HTR-8/SVneo (cell line): ENCODE measurements at places on chromosomes 2 and 18.

DNA sequence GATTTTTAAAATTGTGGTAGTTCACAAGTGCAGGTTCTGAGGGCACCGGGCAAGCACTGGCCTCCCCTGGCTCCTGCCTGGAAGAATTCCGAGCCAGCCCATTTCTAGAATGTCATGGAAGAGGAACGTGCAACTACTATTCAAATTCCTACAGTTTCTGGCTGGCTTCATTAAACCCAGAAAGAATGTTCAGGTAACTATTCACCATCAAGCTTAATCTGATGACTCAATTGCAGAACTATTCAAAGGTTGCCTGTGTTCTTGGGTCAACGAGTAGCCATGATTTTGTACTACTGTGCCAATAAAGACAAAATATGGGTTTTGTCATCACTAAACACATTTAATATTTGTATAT, 14.3 kb upstream of the MFF start:
- no peak for DNase-seq

- DNase-seq: no peak
Measured at GRCh38 chr2:200449149-200449548, 60.7 kb downstream of the KCTD18 start.

DNA sequence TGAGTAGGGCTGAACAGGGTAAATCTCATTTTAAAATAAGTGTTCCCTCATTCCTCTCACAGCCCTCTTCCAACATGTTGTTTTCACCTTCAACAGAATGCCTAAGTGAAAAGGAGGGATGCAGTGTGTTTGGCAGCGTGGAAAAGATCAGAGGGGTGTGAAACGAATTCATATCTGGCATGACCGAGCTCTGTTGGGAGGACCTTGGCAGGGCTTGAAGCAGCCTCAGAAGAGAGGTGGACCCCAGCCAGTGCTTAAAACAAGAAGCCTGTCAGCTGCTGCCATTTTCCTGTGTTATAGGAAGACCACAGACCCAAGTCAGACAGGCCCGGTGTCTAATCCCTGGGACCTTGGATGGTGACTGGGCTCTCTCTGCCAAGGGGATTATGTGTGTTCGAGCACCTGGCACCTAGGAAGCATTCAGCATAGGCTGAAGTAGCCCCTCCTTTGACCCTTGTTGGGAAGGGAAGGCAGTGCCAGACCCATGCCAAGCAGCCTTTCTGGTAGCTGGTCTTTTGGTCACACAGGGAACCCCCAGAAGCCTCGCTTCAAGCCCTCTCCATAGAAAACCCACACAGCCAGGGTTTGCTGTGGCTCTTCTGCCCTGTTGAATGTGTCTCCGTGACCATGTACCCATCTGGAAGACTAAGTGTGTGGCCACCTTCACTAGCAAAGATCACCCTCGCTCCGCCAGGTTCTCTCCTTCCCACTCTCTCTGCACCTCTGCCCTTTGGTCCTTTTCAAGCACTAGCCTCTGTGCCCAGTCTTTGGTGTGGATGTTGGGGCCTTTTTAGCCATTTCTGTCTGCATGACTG, 87.5 kb upstream of the ST3GAL5 start:
- DNase-seq: no peak

DNA sequence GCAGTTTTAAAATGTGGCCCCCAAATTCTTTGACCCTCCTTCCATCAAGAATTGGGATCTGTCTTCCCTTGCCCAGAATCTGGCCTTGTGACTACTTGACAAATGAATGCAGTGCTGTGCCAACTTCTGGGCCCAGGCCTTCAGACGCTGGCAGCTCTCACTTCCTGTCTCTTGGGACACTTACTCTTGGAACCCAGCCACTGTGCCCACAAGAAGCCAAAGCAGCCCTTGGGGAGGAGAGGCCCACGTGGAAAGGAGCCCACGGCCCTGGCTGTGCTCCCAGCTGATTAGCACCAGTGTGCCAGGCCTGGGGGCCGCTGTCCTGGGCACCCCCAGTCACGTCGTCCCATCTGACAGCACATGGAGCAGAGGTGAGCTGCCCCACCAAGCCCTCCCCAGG, 56.6 kb downstream of the RPL37A start:
- peak; percentile 35 for DNase-seq

DNA sequence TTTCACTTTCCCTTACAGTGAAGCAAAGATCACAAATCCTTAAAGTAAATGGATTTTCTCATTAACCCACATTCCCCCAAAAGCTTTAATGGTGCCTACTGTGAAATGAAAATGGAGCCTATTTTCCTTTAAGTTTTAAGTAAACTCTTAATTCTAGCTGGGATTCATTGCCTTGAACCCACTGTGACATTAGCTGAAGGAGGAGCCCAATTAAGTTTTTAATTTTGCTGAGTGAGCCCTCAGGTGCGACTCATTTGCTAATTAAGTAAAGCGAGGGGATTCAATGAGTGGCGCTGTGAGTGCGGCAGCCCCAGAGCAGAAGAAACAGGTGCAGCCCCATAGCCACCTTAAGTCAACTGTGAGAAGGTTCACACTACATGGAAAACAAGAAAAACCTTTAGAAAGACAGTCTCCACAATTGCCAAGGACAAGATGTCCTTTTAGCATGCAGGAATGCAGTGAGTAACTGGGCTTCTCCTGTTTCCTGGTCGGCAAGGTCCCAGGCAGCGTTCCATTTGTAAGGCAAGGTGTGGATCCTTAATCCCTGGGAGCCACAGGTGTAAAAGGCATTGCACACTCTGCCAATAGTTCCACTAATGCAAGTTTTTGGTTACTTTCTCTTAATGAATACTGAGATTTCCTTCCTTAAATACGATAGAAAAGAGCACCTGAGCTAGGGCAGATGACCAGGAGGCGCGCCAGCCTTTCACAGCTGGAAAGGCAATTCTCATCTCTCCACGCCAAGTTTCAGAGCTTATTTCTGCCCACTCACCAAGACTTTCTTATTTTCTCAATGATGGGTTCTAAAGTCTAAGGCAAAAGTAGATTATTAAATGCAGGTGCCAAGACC, 87.7 kb downstream of the TMEM18 start:
- DNase-seq: no peak

- DNase-seq: no peak
Measured at GRCh38 chr2:25085761-25086560, 44.1 kb downstream of the EFR3B start.

DNA sequence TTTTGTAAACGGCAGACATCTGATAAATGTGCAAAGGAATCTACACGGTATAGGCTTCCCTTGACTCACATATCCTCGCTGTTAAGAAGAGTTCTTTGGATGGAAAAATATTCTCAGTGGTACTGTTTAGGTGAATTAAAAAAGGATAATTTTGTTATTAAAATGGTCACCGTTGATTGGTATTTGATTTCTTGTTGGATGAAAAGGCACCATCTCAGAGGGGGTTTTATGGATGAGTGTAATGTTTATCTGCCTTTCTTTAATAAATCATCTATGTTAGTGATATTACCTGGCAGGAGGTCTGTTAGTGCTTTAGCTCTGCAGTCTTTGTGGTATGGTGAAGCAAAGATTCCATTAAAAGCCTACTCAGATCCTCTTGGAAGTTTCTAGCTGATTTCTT, 92.3 kb downstream of the MGAT5 start:
- no peak for DNase-seq

GRCh38 chr2:182649316-182649715, 66.7 kb upstream of the DNAJC10 start:
- DNase-seq: no peak

GRCh38 chr18:3511980-3512379, 62.0 kb downstream of the TGIF1 start:
- peak; percentile 56 for DNase-seq

GRCh38 chr2:83594241-83595120, 864.6 kb downstream of the SUCLG1 start:
- DNase-seq: no peak

DNA sequence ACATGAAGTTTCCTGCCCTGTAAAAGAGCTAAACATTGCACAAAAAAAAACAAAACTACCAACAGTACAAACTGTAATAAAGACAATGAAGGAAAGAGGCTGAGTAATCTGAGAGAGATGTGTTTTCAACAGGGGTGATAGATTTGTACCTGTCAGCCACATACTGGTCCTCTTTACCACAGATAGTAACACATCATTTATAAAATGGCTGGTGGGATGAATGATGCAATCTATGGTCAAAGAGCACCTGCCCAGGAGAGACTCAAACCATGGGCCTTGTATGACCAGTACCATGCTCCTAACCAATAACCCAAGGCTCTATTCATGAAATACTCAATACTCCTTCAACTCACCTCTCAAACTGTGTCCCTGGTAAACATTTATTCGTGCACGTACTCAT, 4.5 kb downstream of the SUCLG1 start:
- no peak for DNase-seq

GRCh38 chr2:134836986-134837385, 1.4 kb upstream of the ACMSD start:
- no peak for DNase-seq

GRCh38 chr18:26706911-26707351, 158.6 kb downstream of the AQP4 start:
- DNase-seq: no peak

DNA sequence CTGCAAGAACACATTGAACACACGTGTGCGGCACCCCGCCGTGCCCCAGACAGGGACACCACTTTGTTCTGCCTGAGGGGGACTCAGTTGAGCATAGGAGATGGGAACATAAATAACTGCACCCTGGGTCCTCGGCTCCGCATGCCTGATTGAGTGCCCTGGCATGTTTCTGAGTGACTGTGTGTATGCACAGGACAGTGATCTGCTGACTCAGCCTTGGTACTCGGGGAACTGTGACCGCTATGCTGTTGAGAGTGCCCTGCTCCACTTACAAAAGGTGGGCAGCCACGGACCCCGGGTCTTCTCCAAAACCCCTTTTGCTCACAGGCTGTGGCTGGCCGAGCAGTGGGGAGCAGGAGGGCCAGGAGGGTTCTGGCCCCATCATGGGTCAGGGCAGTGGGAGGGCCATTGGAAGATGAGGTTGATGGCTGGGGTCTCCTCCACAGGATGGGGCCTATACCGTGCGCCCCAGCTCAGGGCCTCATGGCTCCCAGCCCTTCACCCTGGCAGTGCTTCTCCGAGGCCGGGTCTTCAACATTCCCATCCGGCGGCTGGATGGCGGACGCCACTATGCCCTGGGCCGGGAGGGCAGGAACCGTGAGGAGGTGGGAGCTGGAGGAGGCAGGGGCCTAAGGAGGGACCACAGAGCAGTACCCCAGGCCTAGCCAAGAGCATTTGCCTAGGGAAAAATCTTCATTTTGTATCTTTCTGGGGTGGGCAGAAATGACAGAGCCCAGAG, 16.9 kb downstream of the SH2D6 start:
- no peak for DNase-seq

DNA sequence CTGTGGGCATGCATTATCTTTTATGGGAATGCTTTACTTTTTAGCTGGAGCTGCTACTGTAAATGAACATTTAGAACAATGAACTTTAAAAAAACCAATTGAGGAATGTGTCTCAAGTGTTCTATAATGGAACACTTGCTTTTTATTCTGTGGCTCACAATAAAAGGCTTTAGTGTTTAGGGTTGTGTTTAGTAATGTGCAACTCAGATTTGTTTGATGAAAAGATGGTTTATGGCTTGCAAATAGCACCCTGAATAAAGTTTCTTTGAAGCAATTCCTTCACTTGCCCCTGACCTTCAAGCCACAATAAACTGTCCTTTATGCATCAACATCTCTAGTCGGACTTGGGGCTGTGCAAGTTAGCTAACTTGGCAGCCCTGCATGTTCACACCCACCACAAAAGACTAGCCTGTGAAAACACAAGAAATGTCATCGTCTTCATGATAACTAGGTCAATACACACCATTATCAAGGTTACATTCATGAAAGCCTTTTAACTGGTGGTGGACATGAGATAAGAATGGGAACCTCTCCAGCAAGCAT, 98.7 kb downstream of the MYO1B start:
- no peak for DNase-seq

- no peak for DNase-seq
Measured at GRCh38 chr18:23059541-23060465, 75.5 kb upstream of the CABLES1 start.

GRCh38 chr2:133716166-133716565, 147.9 kb upstream of the NCKAP5 start:
- no peak for DNase-seq

- DNase-seq: no peak
Measured at GRCh38 chr2:132414081-132414480, 2.5 kb upstream of the GPR39 start.

- no peak for DNase-seq
Measured at GRCh38 chr2:240956935-240957655, 41.3 kb upstream of the SNED1 start.

GRCh38 chr2:46771309-46771708, 144.3 kb downstream of the MCFD2 start:
- no peak for DNase-seq

- peak; percentile 54 for DNase-seq
Measured at GRCh38 chr2:232951891-232952290, 61.2 kb downstream of the NGEF start.

DNA sequence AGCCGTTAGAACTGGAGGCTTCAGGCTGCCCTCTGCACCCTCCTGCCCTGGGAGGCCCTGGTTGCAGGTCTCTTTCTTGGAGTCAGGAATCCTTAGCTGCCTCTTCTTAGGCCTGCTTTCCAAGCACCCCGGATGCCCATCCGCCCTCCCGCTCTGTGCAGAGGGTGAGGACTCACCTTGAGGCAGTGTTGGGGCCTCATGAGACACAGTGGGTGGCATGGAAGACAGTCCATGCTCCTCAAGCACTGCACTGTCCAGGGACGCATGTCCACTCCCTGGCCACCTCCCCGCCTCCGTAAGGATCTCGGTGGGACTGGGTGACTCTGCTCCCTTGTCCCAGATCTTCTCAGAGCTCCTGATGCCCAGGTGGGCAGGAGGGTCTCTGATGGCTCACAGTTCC, 5.7 kb upstream of the TRAF3IP1 start:
- no peak for DNase-seq

DNA sequence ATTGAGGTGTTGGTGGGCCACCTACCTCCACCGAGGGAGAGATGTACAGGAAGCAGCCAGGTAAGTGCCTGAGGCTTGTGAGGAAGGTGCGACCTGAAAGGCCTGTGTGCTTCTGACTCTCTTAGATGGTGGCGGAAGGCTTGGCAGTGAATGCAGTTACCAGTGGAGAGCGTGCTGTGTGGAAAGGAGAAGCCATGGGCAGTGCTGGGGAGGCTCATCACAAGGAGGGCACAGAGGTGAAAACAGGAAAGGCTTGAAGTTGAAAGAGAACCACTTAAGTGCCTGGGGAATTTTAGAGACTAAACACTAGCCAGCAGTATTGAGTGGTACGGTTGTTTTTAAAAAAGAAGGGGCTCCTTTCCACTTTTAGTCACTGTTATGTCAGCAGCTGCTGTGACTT, 130.9 kb downstream of the ZNF407 start:
- no peak for DNase-seq

GRCh38 chr2:181326661-181327060, 130.5 kb upstream of the ITGA4 start:
- no peak for DNase-seq

DNA sequence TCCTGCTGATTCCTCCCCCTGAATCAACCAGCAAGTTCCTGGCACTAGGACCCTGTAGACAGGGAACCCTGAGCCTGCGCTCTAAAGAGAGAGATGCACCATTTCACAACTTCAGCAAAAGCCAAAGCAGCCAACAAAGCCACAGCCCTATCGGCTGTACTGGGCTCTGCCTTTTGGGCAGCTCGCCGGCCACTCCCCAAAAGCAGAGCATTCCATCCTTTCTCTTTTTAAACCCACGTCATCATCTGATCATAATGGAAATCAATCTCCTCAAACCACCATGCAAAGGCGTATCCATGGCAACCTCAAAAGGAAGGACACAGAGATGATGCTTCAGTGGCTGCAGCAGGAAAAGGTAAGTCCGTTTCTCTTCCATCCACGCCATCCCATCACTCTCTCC, 5.3 kb upstream of the DCTN1 start:
- no peak for DNase-seq
